ENCODE measurements at places on chromosomes 3 and 15.

DNA sequence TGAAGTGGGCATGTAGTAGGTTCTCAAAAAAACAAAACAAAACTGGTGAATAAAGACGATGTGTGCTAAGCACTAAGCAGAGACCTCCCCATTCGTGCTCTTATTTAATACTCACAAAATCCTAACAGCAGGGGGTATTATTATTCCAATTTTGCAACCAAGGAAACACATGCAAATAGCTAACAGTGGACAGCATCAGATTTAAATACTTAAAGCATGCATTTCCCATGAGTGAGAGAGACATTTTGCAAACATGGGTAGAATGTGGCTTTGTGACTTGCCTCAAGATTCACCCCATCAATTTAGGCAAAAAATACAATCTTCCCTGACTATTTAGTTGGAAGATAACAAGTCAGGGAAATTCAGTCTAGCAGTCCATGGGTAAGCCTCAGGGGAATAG is 946.2 kb upstream of the CFAP20DC start:
- no peak for DNase-seq

- no peak for DNase-seq
Observed at GRCh38 chr15:85584872-85585271, 204.5 kb downstream of the AKAP13 start.

DNA sequence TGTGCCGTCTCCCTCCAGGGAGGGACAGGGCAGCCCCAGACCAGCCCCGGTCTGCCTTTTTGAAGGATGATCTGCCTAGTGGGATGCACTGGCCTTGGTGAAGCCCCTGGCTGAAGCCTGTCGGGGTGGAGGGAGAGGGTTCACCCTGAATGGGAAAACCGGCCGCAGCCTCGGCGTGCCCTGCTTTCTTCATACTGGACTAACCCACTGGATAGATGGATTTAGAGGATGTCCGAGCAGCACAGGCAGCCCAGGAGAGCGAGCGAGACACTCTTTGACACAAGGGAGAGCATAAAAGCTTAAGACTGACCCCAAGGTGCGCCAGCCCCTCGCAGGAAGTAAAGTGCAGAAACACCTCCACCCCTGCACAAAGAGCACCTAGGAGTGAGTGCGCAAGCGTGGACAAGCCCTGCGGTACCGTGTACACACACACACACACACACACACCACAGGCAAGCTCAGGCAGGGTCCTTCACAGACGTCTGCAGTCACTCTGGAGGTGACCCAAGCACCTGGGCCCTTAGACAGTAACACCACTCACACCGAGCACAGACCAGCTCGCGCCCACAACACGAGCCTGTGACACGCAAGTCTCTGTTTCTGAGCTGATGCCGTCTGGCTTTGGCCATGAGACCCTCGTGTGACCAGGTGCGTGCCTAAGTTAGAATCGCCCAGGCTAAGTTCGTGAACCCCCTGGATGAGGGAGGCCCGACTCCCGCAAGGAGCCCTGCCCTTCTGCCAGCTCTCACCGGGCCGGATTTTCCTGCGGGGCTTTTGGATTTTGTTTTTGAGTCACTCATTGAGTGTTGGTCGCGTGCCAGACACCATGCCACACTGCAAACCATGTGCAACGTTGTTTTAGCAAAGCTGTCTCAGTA is 11.3 kb downstream of the SEMA4B start:
- DNase-seq = no peak

DNA sequence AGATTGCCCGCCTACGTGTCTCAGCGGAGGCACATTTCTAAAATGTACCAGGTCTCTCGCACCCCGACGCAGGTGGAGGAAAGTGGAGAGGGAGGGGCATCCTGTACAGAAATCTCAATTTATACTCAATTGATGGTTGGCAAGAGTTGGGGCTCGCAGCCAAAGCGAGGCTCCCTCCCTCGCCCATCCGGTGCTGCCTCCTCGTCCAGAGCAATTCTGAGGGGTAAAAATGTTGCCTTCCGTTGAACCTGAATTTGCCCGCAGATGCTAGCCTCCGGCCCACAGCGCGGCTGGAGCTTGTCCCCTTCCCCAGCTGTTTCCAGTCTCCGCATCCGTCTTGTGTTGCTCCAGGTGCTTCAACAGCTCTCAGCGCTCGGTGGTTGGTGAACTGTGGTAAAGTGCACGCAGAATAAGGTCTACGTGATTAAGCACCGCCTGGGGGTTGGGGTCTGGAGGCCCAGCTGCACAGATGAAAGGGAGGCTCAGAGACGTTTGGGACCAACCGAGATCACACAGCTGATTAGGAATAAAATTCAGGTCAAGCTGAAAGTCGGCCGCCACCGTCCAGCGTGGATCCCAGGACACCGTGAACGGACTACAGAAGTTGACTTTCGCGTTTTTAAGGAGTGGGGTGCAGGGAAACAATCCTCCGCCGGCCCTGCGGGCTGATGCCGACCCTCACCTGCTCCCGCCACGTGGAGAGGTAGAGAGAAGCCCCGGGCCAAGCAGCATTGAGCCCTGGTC is 846 bp upstream of the POLG start:
- no peak for DNase-seq

DNA sequence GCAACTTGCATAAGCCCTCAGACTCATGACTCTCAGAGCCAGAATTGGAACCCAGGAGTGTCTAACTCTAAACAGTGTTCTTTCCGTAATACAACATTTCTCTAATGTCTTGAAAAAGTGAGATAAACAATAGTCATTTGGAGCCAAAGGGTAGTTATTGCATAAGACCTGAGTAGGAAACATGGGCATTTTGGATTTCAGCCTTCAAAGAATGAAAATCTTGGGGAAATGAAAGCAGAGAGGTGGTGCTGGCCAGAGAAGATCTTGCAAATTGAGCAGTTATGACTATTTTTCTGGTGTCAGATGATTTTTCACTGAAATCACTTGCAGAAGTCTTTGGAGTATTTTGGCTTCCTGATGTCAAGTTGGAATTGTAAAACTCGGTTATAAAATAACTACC is 379.4 kb downstream of the DIPK2A start:
- DNase-seq = no peak

DNA sequence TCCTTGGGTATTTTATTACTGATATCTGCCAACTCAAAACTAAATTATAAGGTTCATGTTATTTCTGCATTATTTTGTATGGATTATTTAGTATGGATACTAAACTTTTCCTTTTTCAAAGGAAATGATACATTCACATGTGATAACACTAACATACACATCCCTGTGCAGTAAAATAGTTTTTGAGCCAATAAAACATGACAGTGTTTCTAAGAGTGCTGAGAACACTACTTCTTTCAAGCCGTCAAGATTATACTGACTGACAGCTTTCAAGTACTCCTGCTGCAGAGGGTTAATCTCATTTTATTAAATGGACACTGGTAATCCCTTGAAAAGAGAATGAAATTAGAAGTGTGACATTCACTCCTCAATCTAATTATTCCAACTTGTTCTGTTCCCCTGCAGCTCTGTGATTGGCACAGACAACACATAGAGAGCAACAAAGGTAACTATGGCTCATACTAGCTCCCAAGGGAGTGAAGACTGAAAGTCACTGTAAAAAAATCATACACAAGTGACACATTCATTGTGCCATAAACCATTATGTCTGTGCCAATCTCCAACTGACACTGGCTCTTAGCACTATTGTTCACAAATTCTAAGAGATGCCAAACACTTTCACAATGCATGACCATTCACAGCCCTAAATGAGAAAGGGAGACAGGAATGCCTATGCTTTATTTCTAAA is 468.6 kb downstream of the SHQ1 start:
- no peak for DNase-seq

- no peak for DNase-seq
Observed at GRCh38 chr3:176571926-176572325, 625.4 kb downstream of the TBL1XR1 start.

Data from activated naive CD4-positive, alpha-beta T cell (primary cell).